ENCODE measurements at places on chromosomes 7 and 10.

- no peak for DNase-seq
Observed at GRCh38 chr7:371119-371778, 81.3 kb downstream of the FOXL3 start.

GRCh38 chr10:113026679-113027078 lies 76.6 kb downstream of the TCF7L2 start:
- no peak for DNase-seq

DNA sequence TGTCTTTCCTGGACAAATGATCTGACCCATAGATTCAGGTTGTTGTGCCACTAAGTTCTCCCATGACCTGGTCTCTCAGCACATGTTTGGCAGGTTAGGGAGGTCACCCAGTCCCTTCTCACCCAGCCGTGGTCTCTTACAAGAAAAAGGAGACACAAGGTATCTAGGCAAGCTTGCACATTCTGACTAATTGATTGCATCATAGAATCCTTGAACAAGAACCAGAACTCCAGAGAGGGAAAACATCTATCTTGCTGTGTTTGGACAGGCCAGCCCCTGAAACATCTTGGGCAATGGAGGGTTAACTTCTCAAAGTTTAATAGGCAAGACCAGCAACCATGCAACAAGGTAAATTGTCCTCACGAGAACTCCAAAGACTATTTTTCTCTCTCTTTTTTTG lies 8.5 kb upstream of the HK1 start:
- no peak for DNase-seq

DNA sequence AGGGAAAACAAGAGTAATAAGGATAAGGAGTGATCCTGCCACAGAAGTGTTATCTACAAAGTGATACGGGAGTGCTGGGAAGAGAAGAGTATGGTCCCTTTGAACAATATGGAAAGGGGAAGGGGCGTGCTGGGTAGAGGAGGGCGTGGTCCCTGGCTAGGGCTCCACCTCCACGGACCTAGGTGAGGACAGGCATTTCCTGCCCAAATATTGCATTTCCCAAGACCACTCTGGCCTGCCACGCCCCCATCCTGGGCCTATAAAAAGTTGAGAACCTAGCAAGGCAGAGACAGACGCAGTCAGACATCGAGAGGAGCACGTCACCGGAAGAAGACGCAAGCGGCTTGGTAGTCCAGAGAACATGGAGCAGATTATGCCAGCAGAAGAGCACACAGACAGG lies 22.8 kb downstream of the VSTM4 start:
- DNase-seq, result no peak

- no peak for DNase-seq
Observed at GRCh38 chr7:36923185-36923584, 198.9 kb upstream of the AOAH start.

DNA sequence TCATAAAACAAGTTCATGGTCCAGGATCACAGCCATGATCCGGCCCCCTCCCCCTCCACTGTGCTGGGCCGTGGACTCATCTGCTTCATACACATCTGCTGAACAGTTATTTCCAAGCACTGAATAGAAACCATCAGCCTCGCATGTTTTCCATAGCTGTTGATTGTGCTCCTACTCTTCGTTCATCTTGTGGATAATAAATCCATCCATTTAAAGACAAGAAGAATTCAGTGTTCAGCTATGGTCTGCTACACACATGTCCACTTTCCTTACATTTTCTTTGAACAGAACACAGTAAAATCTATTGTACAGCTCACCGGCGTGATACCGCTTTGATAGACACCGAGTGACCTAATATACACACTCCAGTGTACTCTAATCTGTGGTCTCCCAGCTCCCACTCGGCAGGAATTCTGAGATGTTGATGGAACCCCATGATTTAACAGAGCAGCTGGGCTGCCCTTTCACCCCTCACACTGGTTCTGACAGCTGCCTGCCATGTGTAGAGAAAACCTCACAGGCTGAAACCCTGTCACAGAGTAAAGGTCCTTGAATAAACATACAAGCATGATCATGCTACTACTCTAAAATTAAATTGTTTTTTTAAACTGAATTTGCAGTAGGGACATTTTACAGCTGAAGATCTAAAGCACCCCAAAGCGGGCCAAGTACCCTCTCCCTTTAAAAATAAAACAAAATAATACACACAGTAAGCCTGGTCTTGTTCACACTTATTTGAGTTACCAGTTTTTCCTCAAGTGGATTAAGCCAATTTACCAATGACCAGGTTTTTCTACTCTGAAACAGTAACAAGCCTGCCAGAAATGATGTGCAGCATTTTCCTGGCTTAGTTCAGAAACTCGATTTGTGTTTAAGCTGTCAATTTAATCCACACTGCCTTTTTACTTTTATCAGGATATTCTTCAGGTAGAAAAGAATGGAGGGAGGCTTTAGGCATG lies 95.1 kb upstream of the FZD1 start:
- peak; percentile 31 for DNase-seq

GRCh38 chr7:5689118-5689517 lies 92.3 kb downstream of the RNF216 start:
- DNase-seq, result no peak

- peak; percentile 85 for DNase-seq
Observed at GRCh38 chr7:22364900-22365299, 7.9 kb upstream of the RAPGEF5 start.

DNA sequence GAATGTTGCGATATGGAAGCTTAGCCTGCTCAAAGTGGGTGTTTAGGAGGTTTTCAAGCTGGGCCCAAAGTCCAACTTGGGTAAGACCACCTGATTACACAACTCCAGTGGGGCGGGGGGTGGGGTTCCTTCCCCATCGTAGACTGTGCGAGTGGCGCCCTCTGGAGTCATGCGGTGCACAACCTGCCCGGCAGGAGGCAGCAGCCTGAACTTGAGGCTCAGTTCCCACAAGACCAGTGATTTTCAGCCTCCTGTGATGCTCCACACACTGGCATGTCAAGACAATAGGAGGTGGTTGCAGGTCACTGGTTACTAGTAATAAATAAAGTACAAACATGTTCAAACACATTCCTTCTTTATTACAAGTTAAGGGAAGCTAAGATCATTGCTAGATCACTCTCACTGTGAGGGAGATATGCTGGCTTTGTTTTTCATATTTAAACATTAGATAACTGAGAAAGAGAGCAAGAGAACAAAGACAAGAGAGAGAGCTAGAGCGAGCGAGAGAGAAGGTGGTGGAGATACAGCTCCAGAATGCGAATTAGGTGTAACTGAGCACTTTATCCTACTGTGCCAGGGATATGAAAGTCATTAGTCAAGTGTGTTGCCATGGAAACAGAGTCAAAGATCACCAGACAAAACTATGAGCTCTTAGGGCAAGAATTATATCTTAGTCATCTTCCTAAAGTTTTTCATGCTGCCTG lies 97.4 kb upstream of the BMPER start:
- DNase-seq, result no peak

GRCh38 chr10:13787015-13787421 lies 200.3 kb downstream of the PRPF18 start:
- DNase-seq, result peak; percentile 15

DNA sequence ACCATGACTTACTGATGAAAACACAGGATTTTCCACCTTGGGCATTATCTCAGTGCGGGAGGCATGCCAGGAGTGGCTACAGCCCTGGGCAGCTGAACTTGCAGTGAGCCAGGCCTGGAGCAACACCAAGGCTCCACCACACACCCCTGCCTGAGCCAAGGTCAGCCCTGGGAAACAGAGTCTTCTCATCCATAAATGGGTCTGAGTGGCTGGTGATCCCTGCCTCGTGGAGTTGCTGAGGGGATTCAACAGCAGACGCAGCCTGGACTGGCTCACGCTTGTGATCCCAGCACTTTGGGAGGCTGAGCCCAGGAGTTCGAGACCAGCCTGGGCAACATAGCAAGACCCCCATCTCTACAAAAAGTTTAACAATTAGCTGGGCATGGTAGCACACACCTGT lies 32.2 kb downstream of the SPOCK2 start:
- DNase-seq, result peak; percentile 43
